SJCRH30 (cell line): ENCODE measurements at places on chromosomes 16 and 17. TPM values are rescaled to one million over a fixed set of nuclear protein-coding genes. Genes with fewer than 3 reads are reported as not detected.

GRCh38 chr16:13939821-13940220 is 19.9 kb downstream of the ERCC4 start:
- H3K27me3 ChIP-seq = no peaks in the 10 kb centered on the region
- DNase-seq = no peak
- H3K27ac ChIP-seq = no peak overlapping the region
- H3K4me1 ChIP-seq = no peaks in the 10 kb centered on the region
- H3K36me3 ChIP-seq = peaks cover 29% of the 10 kb centered on the region
- H3K4me3 ChIP-seq = no peak overlapping the region

Gene MAF
- total RNA-seq = 3.0 and 3.2 TPM in 2 replicates

Gene KRTAP3-2
- not detected in 2 replicates for total RNA-seq

DNA sequence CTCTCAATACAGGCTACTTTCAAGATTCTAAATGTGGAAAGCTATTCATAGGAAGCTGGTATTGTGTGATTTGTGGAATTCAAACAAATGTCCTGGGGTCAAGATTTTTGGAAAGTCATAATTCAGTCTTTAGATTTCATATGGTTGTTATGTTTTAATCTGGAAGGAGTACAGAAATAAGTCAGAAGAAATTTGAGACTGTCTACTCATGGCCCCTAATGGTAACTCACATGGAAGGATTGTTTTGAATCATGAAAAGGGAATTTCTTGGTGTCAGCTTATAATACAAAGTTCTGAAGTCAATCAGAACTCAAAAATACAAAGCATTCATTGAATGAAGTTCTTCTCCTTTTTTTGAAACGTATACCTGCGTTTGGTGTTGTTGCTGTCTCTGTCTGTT is 3.1 kb downstream of the KCNJ2 start:
- H3K4me3 ChIP-seq = no peak overlapping the region
- no peak overlapping the region for H3K27ac ChIP-seq
- no peaks in the 10 kb centered on the region for H3K4me1 ChIP-seq
- peaks cover 9% of the 10 kb centered on the region for H3K27me3 ChIP-seq
- DNase-seq = no peak
- no peaks in the 10 kb centered on the region for H3K36me3 ChIP-seq

GRCh38 chr16:63442246-63442645 is 1406.0 kb upstream of the CDH8 start:
- no peak for DNase-seq
- no peak overlapping the region for H3K4me3 ChIP-seq
- H3K27ac ChIP-seq = no peak overlapping the region

GRCh38 chr17:42651392-42651791 is 7.7 kb upstream of the TUBG2 start:
- no peaks in the 10 kb centered on the region for H3K27me3 ChIP-seq
- H3K36me3 ChIP-seq = no peaks in the 10 kb centered on the region
- no peak overlapping the region for H3K4me3 ChIP-seq
- no peak overlapping the region for H3K27ac ChIP-seq

DNA sequence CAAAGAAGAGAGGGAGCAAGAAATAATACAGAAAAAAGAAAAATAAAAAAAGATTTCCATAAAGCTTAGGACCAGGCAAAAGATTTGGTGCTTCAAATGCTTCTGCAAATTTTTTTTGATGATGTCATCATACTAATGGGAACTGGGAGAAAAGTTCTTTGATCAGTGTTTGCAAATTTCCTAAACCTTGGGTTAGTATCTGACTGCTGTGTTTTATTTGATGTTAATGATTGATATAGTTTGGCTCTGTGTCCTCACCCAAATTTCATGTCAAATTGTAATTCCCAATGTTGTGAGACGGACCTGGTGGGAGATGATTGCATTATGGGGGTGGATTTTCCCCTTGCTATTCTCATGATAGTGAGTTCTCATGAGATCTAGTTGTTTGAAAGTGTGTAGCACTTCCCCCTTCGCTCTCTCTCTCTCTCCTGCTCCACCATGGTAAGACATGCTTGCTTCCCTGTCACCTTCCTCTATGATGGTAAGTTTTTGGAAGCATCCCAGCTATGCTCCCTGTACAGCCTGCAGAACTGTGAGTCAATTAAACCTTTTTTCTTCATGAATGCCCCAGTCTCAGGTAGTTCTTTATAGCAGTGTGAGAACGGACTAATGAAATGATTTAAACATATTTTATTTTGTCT is 72.6 kb downstream of the TMEM100 start:
- no peaks in the 10 kb centered on the region for H3K36me3 ChIP-seq
- H3K4me3 ChIP-seq = no peak overlapping the region
- DNase-seq = no peak
- no peaks in the 10 kb centered on the region for H3K27me3 ChIP-seq

Gene SLC5A11
- total RNA-seq = 0.06 and 0.25 TPM in 2 replicates

DNA sequence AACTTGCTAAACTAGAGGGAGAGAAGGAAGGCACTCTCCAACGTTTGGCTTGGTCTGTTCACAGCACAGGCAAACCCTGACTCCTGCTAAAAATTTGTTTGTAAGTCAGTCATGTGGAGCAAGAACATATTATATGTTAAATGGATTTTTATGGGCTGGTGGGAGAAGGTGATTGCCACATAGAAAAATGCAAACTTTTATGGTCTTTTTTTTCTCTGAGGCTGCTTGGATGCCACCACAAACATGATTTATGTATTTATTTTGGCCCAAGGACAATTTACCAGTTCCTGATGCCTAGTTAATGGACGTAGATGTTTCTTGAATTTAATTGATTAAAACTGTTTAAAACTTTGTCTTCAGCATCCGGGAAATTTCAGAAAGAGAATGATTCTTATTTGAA is 274.2 kb upstream of the MYOCD start:
- no peak for DNase-seq
- H3K36me3 ChIP-seq = no peaks in the 10 kb centered on the region
- no peaks in the 10 kb centered on the region for H3K4me1 ChIP-seq
- no peak overlapping the region for H3K4me3 ChIP-seq
- H3K27me3 ChIP-seq = peaks cover 19% of the 10 kb centered on the region
- no peak overlapping the region for H3K27ac ChIP-seq

- no peak for DNase-seq
- H3K4me3 ChIP-seq = no peak overlapping the region
- no peaks in the 10 kb centered on the region for H3K36me3 ChIP-seq
- H3K4me1 ChIP-seq = peaks cover under 1% of the 10 kb centered on the region
- no peak overlapping the region for H3K27ac ChIP-seq
- no peaks in the 10 kb centered on the region for H3K27me3 ChIP-seq
Observed at GRCh38 chr16:88983165-88983564, 6.2 kb upstream of the CBFA2T3 start.

- H3K27ac ChIP-seq = no peak overlapping the region
- DNase-seq = no peak
- H3K4me3 ChIP-seq = no peak overlapping the region
- H3K4me1 ChIP-seq = no peaks in the 10 kb centered on the region
- H3K27me3 ChIP-seq = no peaks in the 10 kb centered on the region
Observed at GRCh38 chr17:2598166-2598565, 4.7 kb downstream of the PAFAH1B1 start.

Gene FA2H
- not detected in 2 replicates for total RNA-seq

GRCh38 chr17:36869856-36870719 is 67.2 kb upstream of the LHX1 start:
- H3K4me1 ChIP-seq = no peaks in the 10 kb centered on the region
- H3K27ac ChIP-seq = no peak overlapping the region
- no peaks in the 10 kb centered on the region for H3K27me3 ChIP-seq
- no peak overlapping the region for H3K4me3 ChIP-seq
- no peaks in the 10 kb centered on the region for H3K36me3 ChIP-seq

GRCh38 chr17:47423406-47424295 is 99.9 kb downstream of the EFCAB13 start:
- no peak overlapping the region for H3K27ac ChIP-seq
- no peak overlapping the region for H3K4me3 ChIP-seq
- H3K4me1 ChIP-seq = no peaks in the 10 kb centered on the region
- DNase-seq = no peak
- 0 out of 2 replicates have a peak, but pooled peaks cover 6% of the 10 kb centered on the region for H3K36me3 ChIP-seq

DNA sequence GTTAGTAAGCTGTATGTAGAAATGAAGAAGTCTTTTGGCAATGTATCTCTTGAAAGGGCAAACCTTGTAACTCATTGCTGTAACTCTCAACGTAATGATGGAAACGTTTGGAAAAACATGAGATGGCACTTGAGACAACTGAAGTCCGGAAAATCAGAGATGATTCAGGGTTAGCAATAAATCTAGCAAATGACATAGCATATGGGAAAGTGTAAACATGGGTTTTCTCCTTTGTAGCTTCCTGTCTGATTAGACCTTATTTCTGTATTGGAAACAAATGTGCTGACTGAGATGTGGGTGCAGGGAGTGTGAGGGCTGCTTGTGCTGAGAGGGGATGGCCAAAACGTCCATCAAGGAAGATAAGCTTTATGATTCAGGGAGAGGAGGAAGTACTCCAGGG is 110.7 kb upstream of the FAM20A start:
- H3K4me1 ChIP-seq = peaks cover 13% of the 10 kb centered on the region
- H3K27ac ChIP-seq = no peak overlapping the region
- H3K4me3 ChIP-seq = no peak overlapping the region
- DNase-seq = no peak
- H3K36me3 ChIP-seq = no peaks in the 10 kb centered on the region
- H3K27me3 ChIP-seq = no peaks in the 10 kb centered on the region

DNA sequence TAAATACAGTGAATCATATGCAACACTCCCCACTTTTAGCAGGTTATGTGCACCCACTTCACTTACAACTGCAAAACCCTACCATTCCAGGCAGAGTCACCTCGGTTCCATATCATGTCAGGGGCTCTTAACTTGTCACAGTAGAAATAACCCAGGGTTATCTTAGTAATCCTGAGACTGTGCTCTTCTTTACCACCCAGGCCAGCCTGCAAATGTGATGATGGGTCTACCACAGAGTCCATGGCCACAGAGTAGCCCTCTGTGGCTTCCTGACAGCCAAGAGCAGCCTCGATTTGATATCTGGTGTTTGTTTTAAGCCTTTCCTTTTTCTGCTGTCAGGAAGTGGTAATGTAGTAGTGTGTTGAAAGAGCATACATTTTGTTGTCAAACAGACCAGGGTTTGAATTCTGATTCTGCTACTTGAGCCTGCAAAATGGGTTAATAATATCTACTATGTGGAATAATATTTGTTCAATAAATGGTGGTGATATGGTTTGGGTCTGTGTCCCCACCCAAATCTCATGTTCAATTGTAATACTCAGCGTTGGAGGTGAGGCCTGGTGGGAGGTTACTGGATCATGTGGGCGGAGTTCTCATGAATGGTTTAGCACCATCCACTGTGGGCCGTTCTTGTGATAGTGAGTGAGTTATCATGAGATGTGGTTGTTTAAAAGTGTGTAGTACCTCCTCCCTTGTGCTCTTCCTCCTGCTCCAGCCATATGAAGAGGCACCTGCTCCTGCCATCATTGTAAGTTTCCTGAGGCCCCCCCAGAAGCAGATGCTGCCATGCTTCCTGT is 416.5 kb downstream of the UTP18 start:
- H3K36me3 ChIP-seq = no peaks in the 10 kb centered on the region
- H3K27me3 ChIP-seq = no peaks in the 10 kb centered on the region
- H3K4me1 ChIP-seq = no peaks in the 10 kb centered on the region
- H3K27ac ChIP-seq = no peak overlapping the region
- DNase-seq = no peak
- no peak overlapping the region for H3K4me3 ChIP-seq

Gene KRT28
- total RNA-seq = 0.20 TPM in 1 of 2 replicates, not detected in the other
